ENCODE measurements at places on chromosomes 1 and 21.

DNA sequence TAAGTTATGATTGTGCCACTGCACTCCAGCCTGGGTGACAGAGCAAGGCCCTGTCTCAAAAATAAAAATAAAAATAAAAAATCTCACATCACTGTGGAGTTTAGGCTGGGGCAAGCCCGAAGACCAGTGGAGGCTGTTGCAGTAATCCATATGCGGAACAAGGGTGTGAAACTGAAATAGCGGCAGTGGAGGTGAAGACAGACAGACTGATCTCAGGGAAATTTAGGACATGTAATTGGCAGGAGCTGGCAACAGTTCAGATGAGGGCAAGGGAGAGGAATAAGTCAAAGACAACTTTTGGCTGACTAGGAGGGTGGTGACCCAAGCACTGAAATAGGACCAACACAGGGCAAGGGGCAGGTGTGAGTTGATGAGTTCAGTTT is 8.4 kb downstream of the ARMH1 start:
- no peak for DNase-seq

GRCh38 chr1:159187033-159187432 is 15.6 kb downstream of the CADM3 start:
- no peak for DNase-seq

DNA sequence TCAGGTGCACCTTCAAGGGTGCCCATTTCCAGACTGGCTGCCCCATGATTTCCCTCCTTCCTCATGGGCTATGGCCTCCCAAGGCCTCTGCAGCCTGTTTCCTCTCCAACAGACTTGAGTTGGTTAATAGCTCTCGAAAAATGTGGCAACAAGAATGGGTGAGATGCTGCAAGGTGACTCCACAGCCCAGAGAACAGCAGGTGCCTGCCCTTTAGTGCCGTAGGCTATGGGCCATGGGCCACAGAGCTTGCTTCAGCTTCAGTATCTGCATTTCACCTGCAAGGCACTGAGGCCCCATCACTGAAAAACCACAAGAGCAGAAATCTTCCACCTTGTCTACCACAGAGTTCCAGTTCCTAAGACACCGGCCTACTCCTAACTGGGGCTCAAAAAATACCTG is 122.0 kb downstream of the ETS2 start:
- no peak for DNase-seq

DNA sequence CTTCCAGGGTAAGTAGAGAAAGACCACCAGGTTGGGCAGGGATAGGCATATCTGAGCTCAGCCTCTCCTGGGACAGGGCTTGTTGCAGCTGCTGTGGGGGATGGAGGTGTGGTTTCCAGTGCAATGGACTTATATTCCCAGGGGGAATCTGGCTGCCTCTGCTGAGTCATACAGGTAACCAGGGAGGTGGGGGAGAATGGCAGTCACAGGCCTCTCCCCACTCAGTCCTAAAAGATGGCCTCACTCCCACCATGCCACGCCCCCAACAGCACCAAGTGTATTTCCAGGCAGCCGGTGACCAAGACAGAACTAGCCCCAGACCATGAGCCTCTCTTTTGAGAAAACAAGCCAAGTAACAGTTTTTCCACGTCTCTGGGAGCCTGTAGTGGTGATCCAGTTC is 1240.7 kb downstream of the BRINP3 start:
- no peak for DNase-seq

DNA sequence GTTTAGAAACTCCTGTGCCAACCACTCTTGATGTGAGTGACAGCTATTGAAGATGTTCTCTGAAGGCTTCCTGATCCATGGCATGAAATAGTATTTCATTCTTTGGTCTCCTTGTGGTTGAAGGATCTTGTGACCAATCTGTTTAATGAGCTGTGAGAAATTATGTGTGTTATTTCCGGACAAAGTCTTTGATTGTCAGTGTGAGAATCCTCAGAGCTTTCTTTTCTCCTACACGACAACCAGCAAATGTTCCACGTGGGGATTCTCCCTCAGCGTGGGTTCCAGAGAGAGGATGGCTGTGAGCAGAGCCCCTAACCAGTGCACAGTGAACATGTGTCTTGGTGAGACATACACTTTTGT is 45.0 kb upstream of the HOOK1 start:
- no peak for DNase-seq

GRCh38 chr1:233304489-233305102 is 9.1 kb upstream of the PCNX2 start:
- DNase-seq = no peak

DNA sequence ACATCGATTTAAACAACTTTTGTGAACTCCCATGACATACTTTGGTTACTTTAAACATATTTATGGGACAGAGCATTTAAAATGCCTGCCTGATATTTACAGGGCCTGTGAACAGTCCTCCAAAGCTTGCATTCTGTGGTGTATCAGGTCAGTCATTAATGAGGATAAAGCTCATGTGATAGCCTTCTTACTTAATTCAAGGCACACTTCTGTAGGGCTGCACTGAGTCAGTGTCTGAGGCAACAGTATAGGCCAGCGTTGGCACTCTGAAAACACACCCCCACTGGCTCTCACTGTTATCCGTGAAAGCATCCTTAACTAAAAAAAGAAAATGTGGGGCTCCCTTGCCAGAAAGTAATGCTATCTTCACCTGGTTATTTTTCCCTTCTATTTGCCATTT is 200.0 kb downstream of the NFIA start:
- no peak for DNase-seq
